ENCODE measurements at places on chromosomes 4 and X. TPM values are rescaled to one million over a fixed set of nuclear protein-coding genes. Genes with fewer than 3 reads are reported as not detected.

ADRA2C gene
- polyA plus RNA-seq: 0.46 TPM

UBE2A gene
- polyA plus RNA-seq: 90.4 TPM

CCKAR gene
- 3.7 TPM for polyA plus RNA-seq

FGD1 gene
- 17.9 TPM for polyA plus RNA-seq

CFI gene
- 79.6 TPM for polyA plus RNA-seq

MAGEB1 gene
- polyA plus RNA-seq: not detected

MGST2 gene
- polyA plus RNA-seq: 42.2 TPM

CSAG1 gene
- not detected for polyA plus RNA-seq

C4orf51 gene
- not detected for polyA plus RNA-seq

SLC25A43 gene
- 8.5 TPM for polyA plus RNA-seq

TRMT2B gene
- polyA plus RNA-seq: 12.8 TPM

CSN2 gene
- not detected for polyA plus RNA-seq

GPC4 gene
- 59.1 TPM for polyA plus RNA-seq

GAGE2A gene
- not detected for polyA plus RNA-seq

TRIM61 gene
- polyA plus RNA-seq: 4.5 TPM

All from right lung (tissue), 10 donors.